Stimulated activated CD8-positive, alpha-beta memory T cell treated with anti-CD3 and anti-CD28 coated beads, Interleukin-7, amount 100 ng/mL, for 24 hours (primary cell): ENCODE measurements at places on chromosomes 12 and 14.

- peak; percentile 38 for DNase-seq
These were observed 685 bp upstream of the MYL6B start for GRCh38 chr12:56151672-56152131.

DNA sequence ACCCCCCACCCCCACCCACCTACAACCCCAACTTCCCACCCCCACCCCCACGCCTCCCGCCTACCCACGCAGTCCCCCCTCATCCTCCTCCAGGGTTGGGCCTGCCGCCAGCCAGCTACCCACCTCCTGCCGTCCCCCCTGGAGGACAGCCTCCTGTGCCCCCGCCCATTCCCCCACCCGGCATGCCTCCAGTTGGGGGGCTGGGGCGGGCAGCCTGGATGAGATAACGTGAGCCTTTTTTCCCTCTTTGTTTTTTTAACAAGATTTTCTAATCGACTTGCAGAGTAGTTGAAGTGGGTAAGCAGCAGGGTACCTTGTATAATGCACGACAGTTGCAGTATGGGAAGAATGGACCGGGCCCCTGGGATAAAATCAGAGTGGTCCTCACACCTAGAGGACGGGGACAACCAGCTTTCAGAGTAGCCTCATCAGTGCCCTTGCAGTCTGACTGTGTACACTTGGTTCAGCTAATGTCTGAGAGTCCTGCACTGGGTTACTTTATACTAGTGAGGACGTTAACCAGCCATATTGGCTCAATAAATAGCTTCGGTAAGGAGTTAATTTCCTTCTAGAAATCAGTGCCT is 29.4 kb downstream of the CCNK start:
- DNase-seq = no peak

DNA sequence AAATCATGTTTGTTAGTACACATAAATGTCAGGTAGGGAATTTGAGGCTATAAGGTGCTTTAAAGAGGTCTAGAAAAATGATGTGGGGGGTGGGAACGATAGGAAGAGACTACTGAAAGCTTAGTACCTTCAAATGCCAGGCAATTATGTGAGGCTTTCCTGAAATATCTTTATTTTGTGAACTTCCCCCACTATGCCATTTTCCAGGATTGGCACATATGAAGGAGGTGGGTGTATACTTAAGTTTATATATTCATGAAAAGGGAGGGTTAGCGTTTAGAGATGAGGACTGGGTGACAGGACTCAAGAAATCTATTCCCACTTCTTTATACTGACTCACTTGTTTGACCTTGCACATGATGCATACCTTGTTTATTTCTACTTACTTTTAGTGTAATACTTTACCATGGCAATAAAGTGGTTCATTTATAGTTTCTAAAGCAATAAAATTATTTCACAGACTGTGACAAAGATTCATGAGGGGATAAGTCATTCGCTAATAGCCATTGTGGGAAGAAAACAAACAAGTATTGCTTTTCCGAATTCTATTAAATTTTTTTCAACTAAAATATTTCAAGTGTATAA is 77.1 kb downstream of the PLEKHA5 start:
- DNase-seq = no peak

- no peak for DNase-seq
These were observed 1.1 kb downstream of the LGALS3 start for GRCh38 chr14:55130196-55130550.

- no peak for DNase-seq
These were observed 357.1 kb downstream of the RAD51B start for GRCh38 chr14:68176687-68177086.

DNA sequence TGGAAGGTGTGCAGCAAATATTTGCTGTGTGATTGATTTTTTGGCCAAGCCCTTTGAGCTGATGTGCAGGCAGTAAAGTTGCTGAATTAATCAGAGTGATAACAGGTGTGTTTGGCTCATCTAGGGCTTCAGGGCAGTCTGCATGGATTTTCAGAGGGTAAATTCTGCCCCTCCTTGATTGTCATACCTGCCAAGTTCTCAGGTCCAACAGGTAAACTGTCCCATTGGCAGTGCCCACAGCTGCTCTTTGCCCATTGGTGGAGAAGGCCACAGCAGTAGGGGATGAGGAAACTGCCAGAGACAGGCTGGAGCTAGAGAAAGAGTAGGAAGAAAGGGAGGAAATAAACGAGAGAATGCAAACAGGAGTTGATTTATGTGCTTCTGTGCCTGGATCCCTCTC is 33.6 kb downstream of the TEP1 start:
- no peak for DNase-seq

DNA sequence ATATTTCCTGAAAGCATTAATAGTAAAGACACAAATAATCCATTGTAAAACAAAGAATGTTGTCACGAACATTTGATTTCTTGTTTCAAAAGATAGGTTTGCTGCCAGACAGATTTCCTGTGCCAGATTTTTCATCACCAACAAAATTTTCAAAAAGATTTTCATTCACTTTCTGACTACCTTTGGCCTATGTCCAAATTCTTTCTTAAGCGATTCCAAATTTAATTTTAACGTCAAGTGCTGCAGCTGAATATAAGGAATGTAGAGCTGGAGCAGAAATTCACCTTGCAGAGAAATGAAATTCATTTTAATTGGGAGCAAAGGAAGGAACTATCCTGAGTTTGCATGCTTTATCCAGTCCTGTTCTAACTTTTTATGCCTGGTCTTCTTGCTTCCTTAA is 277.4 kb downstream of the CCER1 start:
- no peak for DNase-seq

DNA sequence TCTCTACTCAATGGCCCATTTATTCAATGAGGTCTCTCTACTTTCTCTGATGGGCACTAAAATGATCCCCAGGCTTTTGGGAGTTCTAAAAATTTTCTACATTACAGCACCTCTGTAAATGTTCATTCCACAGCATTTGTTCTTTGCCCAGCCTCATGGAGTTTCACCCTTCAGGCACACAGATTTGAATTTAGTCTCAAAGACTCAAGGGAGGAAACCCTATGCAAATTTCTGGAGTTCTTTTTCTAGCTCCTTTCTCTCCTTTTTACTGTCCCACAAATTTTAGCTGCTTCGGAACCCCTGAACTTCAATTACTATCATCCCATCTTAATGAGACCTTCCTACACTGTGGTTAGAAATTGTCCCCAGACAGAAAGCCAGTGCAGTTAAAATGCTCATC is 17.5 kb upstream of the RAB21 start:
- no peak for DNase-seq

GRCh38 chr12:32983968-32984367 is 87.4 kb upstream of the PKP2 start:
- no peak for DNase-seq

GRCh38 chr14:68809524-68809923 is 16.7 kb upstream of the ZFP36L1 start:
- no peak for DNase-seq

DNA sequence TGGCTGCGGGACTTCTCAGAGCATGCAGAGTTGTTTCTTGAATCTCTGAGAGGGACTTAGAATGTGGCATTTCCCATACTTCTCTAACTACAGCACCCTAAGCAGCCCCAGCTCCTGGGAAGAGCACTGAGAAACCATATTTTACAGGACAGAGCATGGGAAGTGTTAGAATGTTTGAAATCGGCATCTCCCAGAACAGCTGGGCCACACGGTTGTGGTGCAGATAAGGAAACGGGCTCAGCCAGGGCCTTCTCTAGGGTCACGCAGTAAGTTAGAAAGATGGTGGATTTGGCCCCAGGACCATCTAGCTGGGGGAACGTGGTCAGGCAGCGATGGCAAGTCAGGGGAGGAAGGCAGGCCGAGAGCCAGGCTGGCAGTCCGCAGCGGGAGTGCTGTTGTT is 10.5 kb upstream of the HHIPL1 start:
- DNase-seq = no peak

DNA sequence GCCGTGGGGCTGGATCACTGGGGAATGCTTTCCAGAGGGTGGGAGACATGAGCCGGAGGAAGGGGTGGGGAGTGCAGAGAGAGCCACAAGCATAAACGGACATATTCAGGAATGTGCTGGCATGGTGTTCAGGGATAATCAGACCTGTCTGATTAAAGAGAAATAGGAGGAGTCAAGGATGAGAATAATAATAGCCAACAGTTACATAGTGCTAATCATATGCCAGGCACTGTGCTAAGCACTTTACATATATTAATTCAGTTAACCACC is 43.7 kb downstream of the LTBP2 start:
- DNase-seq = no peak

- no peak for DNase-seq
These were observed 17.6 kb downstream of the OR6J1 start for GRCh38 chr14:22626590-22626989.

DNA sequence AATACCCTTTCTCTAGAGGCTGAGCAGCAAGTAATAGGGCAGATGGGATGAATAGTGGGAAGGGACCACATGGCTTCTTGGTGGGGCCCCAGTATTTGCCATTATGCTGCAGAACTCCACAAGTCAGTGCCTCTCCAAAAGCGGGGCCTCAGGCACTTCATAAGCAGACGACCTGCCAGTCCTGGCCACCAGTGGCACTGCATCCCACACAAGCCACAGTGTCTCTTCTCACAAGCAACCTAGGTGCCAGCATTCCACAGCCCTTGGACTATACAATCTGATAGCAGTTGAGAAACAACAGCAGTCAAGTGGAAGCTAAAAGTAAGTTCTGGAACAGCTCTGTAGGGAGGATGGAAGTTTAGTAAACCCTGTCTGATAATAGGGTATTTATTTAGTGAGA is 4.2 kb upstream of the SLC8A3 start:
- no peak for DNase-seq

DNA sequence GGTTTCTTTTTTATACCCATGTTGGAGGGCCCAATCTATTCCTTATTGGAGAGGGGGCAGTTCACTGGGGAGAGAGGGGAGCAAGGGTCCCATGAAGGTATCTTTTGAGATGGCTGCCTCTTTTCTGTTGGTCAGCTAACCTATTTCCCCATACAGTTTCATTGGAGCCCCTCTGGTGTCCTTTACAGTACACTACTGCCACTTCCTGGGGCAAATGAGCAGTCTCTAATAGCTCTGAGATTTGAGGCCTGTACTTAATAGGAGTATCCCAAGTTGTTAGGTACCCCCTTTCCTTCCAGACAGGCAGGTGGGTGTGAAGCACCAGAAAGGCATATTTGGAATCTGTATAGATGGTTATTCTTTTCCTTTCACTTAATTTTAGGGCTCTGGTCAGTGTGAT is 41.3 kb upstream of the RNU6-8 start:
- no peak for DNase-seq
